ENCODE measurements at places on chromosomes 2 and 18.

DNA sequence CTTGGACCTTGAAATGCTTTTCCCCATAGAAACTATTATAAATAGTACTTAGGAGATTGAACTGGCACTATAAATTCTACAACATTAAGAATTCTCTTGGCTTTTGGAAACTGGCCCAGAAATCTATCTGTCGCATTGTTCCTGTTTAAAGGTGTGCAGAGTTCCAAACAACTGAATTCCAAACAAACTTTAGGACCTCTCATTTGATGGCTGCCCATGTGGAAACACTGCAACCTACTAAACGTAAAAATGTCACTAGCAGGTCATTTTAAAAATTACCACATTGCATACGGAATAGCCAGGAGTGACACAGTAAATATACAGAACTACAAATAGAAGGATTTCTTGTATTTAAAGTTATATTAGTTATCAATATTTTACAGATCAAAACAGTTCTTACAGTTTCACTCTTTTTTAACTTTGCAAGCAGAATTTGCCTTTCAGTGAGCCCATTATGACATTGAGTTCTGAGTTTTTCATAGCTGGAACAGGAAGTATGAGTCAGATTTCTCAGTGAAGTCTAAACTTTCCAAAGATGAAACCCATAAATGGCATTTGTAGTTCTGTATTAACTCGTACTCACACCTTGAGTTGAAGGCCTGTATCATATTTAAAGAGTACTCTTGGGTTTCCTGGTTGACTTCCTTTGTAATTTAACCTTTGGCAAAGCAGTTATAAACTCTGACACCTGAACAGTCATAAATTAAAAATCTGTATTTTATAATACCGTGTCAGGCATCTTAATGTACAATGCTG, 142.3 kb upstream of the BOD1L2 start:
- no peak for DNase-seq

GRCh38 chr2:196166876-196167275, 4.5 kb downstream of the STK17B start:
- DNase-seq: no peak

GRCh38 chr2:161369311-161369710, 46.8 kb upstream of the TBR1 start:
- no peak for DNase-seq

DNA sequence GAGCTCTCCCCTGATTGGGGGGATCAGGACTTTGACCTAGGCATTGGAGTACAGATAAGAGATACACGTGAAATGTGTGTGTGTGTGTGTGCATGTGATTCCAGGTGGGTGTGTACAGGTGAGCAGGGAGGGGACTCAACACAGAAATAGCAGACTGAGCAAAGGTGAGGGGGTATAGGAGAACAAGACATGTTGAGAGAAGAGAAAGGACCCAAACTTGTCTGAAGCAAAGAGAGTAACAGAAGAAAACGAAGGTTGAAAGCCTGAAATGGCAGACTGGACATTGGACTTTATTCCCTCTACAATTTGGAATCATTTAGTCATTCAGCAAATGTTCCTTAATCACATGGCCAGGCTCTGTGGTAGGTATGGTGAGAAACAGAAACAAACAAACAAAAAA, 23.3 kb downstream of the MRO start:
- DNase-seq: no peak

GRCh38 chr2:124662946-124663644, 638.0 kb downstream of the CNTNAP5 start:
- no peak for DNase-seq

DNA sequence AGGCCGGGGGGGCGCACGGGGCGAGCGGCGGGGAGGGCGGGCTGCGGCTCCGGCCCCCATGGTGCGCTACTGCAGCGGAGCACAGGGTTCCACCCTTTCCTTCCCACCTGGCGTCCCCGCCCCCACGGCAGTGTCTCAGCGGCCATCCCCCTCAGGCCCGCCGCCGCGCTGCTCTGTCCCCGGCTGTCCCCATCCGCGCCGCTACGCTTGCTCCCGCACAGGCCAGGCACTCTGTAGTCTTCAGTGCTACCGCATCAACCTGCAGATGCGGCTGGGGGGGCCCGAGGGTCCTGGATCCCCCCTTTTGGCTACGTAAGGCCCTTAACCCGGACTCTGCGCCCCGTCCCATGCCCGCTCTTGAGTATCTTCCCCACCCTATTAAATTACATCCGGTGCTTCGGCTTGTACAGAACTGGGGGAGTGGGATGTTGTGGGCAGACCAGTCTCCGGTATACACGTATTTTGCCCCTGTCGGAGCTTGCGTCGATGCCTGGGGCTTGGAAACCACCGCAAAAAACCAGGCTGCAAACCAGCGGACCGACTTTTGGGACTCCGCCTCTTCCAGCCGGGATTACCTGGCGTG, 598 bp upstream of the WBP1 start:
- no peak for DNase-seq

DNA sequence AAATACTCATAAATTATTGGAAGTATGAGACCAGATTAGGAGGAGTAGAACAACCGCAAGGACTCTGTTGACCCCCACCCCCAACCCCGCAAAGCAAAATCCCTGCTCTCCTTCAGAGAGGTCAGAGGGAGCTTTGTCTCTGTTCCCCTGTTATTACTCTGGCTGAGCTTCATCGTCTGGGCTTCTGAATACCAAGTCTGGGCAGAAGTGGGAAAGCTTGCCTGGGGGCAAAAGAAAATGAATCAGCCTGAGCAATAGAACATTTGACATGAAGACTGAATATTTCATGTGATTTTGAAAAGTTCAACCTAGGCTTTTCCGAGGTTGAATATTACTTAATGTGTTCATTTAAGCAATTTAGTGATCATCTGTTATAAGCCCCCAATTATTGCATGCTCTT, 114.6 kb upstream of the ARHGAP28 start:
- no peak for DNase-seq

- DNase-seq: no peak
Observed at GRCh38 chr2:196849895-196850294, 40.7 kb upstream of the C2orf66 start.

- DNase-seq: no peak
Observed at GRCh38 chr2:111711270-111711669, 172.7 kb downstream of the ANAPC1 start.

GRCh38 chr2:237297421-237298150, 116.4 kb downstream of the COL6A3 start:
- DNase-seq: no peak

DNA sequence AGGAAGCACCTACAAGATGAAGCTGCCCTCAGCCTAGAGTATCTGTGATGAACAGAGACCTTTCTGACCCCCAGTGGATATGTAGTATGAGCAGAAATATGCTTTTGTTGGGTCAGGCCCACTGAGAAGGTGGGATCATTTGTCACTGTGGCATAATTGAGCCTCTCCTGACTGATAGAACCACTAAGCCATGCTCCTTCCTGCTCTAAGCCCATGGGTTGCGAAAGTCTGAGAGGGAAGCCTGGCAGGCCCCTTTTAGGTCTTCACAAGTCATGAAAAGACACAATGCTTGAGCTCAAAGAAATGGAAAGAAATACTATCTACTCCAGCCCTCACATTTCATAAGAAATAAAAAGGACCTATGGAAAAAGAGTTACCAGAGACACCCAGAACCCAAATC, 127.7 kb downstream of the TNS1 start:
- no peak for DNase-seq

DNA sequence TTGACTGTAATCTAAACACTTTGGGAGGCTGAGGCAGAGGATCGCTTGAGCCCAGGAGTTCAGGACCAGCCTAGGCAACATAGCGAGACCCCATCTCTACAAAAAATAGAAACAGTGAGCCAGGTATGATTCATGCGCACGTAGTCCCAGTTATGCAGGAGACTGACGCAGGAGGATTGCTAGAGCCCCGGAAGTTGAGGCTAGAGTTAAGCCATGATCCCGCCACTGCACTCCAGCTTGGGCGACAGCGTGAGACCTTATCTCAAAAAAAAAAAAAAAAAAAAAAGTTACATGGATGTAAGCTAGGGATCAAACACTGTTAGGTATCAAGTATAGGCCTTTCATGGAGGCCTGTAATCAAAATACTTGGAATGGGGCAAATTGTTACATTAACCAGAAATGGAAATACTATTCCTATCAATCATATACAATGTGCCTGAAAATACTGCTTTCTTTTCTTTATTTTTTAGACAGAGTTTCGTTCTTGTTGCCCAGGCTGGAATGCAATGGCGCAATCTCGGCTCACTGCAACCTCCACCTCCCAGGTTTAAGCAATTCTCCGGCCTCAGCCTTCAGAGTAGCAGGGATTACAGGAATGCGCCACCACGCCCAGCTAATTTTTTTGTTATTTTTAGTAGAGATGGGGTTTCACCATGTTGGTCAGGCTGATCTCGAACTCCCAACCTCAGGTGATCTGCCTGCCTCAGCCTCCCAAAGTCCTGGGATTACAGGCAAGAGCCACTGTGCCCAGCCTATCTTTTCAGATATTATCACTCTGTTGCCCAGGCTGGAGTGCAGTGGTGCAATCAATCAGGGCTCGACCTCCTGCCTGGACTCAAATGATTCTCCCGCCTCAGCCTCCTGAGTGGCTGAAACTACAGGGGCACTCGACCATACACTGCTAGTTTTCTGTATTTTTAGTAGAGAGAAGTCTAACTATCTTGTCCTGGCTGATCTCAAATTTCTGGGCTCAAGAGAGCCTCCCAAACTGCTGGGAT, 27.2 kb downstream of the XPO1 start:
- DNase-seq: no peak

GRCh38 chr2:110105608-110106467, 9.8 kb downstream of the MALL start:
- DNase-seq: no peak

DNA sequence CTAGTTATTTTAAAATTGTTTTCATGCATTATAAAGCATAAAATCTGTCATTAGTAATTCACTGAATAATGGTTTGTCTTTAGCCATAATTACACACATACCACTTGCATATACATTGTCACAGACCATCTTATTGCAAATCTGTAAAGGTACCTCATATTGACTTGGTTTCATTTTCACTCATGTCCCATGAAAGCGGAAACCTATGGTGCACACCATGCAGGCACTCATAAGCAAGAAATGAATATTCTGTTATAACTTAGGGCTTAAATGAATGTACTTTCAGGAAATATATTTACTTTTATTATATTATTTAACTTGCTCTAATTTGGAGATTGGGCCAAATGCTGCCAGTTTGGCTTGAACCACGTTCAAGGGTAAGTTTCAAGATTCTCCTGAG, 29.2 kb upstream of the STK17B start:
- no peak for DNase-seq

DNA sequence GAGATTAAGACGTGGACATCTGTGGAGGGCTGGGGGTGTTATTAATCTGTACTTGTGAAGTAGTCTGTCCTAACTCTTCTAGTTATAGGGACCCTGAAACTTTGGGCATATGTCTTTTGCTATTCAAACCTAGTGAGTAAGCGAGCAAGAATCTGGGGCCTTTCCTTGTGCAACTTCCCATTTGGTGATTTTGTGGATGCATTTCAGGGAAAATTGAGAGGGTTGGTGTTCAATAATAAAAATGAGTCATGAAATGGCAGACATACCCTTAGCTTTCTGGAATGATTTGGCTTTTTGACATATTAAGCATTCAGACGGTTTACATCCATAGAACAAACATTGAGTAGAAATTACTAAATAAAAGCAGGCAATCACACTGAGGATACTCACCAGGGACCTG, 17.0 kb downstream of the COL4A4 start:
- no peak for DNase-seq

DNA sequence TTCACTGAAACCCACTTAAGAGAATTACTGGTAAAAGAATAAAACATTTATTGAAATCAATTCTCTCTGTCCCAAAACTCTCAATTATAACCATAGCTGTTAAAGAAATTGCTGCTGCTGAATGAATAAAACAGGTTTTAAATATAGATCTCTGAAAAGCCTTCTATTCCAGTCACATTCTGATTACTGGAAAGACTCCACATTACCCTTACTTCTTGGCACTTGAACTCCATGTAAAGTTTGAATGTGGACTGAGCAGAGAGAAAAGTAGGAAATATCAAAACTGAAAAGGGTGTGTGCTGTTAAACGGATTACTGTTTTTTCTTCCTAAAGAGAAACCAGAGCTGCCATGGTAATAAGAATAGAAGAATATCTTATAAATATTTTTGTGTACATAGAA, 655.3 kb upstream of the SETBP1 start:
- no peak for DNase-seq

DNA sequence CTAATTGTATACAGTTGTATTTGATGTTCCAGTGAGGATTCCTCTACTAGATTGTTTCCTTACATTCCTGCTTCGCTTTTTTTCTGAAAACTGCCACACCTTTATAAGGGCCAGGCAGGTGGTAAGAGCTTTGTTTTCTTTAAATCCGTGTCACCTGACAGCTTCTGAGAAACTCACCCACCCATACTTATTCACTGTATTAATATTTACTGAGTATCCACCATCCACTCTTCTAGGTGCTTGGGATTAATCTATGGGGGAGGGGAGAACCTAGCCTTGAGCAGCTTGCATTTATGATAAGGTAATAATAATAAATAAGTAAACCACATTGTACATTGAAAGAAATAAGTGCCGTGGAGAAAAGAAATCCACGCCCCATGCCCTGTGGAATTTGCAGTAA, 174.7 kb upstream of the AGAP1 start:
- no peak for DNase-seq

GRCh38 chr2:120118471-120118870, 104.7 kb downstream of the TMEM185B start:
- no peak for DNase-seq

DNA sequence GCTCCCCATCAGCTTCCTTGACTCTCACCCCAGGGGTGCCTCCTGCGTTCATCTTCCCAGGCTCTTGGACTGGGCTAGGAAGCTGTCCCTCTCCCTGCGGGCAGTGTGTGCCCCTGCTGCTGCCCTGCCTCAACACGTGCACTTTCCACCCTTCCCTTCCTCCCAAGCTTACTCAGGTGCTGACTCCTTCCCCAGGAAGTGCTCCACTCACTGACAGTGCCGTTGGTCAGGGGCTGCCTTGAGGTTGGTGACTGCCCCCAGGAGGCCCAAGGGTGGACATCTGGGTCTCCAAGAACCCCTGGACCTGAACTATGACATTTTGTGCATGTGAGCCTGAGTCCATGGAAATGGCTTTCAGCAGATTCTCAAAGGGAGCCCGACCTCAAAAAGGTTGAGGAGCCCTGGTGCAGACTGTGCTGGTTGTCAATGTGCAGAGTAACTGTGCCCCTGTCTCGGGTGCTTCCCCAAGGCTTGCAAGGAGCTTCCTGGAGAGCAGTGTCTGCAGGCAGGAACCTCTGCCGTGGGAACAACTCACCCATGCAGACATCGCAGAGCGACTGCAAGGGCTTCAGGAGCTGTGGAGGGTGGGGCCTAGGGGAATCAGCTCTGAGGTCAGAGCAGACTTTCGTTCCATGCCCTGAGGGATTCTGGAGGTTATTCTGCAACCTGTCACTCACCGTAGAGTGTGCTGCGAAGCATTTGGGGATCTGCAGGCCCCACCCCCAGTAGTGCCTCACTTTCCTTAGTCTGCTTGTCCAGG, 116.5 kb upstream of the MCFD2 start:
- no peak for DNase-seq

DNA sequence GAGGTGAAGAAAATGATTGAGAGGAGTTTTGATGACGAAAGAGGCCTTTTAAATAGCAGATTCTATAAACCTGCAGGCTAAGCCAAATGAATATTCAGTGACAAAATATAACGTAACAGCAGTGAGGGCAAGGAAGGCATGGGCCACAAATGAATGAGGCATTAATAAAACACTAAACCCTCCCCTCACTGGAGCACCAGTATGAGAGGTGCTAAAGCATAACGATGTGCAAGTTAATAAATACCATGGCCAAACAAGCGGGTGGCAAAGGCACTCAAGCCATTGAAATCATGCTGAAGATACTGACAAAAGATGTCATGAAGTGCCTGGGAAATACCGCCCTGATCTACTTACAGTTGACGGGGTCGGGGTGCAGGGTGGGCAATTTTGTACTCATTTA, 30.2 kb upstream of the LONRF2 start:
- no peak for DNase-seq

Measured in occipital lobe (tissue), 3 donors.